ENCODE measurements at places on chromosomes 1 and 21.

- no peak for DNase-seq
Measured at GRCh38 chr1:2170211-2170610, 24.4 kb downstream of the FAAP20 start.

DNA sequence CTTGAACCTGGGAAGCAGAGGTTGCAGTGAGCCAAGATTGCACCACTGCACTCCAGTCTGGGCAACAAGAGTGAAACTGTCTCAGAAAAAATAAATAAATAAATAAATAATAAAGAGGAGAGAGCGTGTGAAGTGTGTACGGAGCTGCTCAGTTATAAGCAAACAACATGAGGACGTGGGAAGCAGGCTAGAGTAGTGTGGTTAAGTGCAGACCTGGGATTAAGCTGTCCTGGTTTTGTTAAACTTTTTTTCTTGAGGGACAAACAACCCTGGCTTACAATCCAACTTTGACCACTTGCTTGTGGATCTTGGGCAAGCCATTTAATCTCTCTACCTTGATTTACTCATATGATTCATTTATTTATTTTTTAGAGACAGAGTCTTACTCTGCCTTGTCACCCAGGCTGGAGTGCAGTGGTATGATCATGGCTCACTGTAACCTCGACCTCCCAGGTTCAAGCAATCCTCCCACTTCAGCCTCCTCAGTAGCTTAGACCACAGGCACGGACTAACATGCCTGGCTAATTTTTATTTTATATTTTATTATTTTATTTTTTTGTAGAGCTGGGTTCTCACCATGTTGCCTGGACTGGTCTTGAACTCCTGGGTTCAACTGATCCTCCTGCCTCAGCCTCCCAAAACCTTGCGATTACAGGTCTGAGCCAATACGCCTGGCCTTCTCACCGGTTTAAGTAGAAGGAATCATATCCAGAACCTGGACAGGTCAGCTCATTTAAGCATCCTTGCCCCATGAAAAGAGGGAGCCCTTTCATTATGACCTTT is 52.7 kb downstream of the RPS6KA1 start:
- no peak for DNase-seq

DNA sequence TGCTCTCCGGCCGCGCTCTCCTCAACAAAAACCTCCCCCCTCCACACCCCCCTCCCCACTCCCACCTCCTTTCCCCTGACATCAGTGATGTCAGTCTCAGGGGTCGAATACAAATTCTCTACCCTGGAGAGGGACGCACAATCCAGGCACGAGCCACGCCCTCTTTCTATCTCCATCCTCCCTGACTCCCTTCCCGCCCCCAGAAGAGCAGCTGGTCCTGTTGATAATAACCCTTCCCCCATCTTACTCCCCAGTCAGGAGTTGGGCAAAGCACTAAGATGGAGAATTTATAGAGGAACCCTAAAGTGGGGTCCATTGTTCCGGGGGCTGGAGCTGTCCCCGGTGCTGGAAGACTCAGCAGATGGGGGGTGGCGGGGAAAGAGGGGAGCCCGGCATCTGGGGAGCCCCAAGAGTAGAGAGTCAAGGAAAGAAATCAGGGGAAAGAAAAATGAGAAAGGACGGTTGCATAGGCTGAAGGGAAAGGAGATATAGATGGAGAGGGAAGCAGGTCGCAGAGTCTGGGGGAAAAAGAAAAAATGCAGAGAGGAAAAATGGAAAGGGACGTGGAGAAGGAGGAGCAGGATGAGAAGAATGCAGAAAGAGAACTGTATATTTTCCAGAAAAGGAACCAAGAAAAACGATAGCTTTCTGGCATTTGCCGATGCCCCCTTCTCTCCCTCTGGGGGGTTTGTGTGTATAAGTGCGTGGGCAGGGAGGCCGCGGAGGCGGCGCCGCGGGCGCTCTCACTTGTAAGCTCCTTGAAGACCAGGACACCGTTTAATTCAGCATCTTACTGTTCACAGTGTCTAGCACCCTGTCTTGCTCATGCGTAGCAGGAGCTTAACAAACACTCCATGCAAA is at the start of gene CELF3:
TSS of gene CELF3 (minus strand) at position 33 of the 861 bp plus-strand sequence. CDS start 783 bp downstream, outside the sequence.
- DNase-seq = no peak

DNA sequence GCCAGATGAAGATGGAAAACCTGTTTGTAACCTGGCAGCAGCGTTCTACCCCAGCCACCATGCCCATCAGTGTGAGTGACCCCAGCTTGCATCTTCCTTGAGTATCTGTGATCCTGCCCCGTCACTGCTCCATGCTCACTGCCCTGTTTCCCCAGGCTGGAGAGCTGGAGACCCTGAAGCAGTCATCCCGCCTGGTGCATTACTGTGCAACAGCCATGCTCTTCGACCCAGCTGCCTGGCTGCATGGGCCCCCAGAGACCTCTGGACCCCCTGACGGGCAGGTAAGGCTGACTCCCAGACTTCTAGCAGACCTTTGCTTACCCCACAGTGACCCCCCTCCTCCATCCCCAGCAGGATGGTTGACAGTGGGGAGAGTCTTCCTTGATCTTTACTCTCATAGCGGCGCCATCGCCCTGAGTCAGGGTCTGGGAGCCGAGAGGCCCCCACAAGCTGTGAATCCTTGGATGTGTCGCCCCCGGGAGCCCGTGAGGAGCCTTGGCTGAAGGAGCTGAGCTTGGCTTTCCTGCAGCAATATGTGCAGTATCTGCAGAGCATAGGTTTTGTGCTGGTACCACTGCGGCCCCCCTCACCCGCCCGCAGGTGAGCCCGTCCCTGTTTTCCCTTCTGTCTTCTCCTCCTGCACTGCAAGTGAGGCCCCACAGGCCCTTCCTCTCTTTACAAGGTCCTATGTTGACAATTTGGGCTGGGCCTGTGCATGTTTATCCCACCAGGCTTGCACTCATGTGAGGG is 10.4 kb downstream of the HYI start:
- no peak for DNase-seq

GRCh38 chr1:115980156-115980555 is 3.8 kb downstream of the SLC22A15 start:
- DNase-seq = no peak

GRCh38 chr1:219629296-219629880 is 16.5 kb upstream of the ZC3H11B start:
- DNase-seq = no peak

DNA sequence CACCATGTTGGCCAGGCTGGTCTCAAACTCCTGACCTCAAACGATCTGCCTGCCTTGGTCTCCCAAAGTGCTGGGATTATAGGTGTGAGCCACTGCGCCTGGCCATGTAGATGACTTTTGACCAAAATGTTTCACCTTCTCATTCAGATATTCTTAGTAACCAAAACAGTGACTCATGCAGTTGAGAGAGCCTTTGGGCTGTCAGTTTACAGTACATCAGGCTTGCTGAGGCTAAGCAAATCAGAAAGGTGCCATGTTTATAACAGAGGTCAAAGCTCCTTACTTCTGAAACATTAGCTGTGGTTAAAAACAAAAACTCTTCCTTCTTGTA is 21.0 kb downstream of the CNIH4 start:
- DNase-seq = no peak

- DNase-seq = no peak
Measured at GRCh38 chr1:81549588-81550127, 251.1 kb upstream of the ADGRL2 start.

- no peak for DNase-seq
Measured at GRCh38 chr1:90381598-90381997, 335.5 kb downstream of the BARHL2 start.

GRCh38 chr21:45430521-45431501 is 25.8 kb downstream of the COL18A1 start:
- no peak for DNase-seq

DNA sequence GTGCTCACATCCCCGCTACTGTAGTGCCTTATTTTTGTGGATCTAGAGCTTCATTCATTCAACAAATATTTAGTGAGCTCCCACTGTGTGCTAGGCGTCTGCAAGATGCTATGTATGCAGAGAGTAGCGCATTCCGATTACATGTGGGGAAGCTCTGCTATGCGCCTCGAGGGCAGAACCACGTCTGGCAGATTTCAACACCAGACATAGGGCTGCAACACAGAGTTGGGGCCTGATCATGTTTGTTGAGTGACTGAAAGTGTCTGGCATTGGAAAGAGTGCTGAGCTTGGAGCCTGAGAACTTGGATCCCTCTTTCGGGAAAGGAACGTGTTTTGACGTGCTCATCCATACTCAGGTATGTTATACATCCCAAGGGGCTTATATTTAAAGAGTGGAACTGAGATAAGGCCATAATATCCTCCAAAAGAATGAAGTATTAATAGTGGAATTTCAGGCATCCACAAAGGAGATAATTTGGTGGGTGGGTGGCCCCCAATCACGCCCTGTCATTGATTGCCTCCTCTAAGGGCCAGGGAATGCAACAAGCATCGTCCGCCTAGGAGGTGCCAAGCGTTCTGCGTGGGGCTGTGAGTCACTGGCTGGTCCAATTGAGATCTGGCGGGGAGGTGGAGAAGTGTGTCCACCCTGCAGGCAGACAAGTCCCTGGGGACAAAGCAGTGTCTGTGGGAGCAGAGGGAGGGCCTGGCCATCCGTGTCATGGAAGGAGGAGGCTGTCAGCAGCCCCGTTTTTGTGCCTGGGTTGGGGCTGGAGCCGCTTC is 62.8 kb upstream of the ZBTB40 start:
- no peak for DNase-seq

GRCh38 chr1:181239086-181239485 is 150.6 kb downstream of the IER5 start:
- no peak for DNase-seq

DNA sequence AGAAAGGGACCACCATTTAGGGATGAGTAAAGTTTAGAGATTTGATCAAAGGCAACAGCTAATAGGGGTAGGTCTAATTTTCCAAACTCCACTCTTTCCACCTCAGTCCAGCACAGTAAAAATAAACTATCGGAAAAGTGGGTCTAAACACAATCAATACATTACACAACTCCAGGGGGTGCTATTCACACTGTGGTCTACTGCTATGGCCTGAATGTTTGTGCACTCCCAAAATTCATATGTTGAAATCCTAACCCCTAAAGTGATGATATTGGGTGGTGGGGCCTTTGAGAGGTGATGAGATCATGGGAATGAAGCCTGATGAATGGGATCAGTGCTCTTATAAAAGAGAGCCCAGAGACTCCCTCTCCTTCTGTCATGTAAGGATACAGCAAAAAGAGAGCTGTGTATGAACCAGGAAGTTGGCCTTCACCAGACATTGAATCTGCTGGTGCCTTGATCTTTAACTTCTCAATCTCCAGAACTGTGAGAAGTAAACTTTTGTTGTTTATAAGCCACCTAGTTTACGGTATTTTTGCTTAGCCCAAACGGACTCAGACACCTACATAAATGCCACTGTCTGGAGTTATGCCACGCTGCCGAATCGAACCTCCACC is 193.9 kb downstream of the OMA1 start:
- no peak for DNase-seq

DNA sequence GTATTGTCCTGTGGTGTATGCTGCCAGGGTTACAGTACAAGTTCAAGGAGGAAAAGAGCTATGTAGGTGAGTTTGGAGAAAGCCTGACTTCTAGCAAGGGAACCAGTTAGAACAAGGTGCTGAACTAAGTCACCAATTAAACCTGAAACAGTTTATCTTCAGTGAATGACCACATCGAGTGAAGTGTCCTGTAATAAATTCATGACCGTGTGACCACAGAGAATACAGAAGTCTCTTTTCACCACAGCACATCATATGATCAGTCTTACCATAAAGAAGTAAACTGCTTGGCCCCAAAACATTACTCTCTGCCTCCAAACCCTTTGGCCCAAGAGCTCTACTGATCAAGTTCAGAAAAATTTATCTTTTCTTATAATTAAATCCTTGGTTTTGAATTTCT is 141.4 kb downstream of the DAB1 start:
- no peak for DNase-seq

- no peak for DNase-seq
Measured at GRCh38 chr1:173821680-173822079, 2.8 kb upstream of the DARS2 start.

DNA sequence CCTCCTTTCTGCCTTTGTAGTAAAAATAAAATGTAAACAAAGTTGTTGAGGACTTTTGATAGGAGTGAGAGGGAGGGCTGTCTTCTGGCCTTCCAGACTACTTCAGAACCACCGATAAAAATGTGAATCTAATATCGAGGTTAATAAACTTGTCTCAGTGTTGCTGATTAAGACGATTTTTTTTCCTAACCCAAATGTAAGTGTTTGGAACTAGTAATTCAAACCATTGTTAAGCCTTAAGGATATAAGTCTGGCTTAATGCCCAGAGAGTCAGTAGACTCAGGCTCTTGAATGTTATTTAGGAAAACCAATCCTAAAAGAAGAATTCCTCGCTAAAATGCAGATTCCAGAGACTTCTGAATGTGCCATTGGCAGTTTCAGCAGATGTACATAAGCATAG is 356.9 kb downstream of the SIPA1L2 start:
- DNase-seq = no peak

- no peak for DNase-seq
Measured at GRCh38 chr1:32525053-32525452, 14.2 kb upstream of the ZBTB8A start.

DNA sequence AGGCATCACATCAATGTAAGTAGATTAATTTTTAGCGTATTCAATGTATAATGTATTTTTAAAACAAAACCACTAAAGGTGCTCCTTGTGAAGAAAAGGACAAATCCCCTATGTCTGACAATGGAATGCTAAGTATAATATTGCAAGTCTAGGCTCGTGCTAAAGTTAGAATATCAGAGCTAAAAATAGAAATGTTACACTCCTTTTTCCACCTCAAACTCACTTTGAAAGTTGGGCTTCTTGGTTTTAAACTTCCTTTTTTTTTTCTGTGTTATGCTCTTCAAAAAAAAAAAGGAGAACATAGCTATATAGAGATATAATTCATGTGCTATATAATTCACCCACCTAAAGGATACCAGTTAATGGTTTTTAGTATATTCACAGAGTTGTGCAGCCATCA is 3.6 kb upstream of the SERBP1 start:
- no peak for DNase-seq

- no peak for DNase-seq
Measured at GRCh38 chr21:38772646-38773045, 33.1 kb upstream of the ETS2 start.

DNA sequence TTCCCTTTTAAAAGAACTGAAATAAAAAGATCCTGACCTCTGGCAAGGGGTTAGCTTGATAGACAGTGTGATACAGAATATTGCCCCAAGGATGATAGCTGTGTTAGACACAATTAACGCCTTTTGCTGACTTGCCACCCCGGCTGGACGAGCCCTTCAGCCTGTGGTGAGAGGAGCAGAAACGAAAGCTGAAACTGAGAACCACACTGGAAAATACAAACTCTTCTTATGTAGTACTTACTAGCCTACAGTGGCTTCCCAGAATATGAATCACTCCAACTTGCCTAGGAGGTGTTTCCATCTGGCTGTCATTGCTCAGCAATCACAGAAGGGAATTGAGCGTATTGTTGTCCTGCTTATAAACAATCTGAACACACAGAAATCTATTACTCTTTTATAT is 22.9 kb downstream of the SAMSN1 start:
- no peak for DNase-seq
